Activated T-cell treated with anti-CD3 and anti-CD28 coated beads for 1 hour (primary cell): ENCODE measurements at places on chromosomes 7 and 10.

GRCh38 chr10:7406712-7407333 is 4.0 kb downstream of the SFMBT2 start:
- DNase-seq, result no peak

DNA sequence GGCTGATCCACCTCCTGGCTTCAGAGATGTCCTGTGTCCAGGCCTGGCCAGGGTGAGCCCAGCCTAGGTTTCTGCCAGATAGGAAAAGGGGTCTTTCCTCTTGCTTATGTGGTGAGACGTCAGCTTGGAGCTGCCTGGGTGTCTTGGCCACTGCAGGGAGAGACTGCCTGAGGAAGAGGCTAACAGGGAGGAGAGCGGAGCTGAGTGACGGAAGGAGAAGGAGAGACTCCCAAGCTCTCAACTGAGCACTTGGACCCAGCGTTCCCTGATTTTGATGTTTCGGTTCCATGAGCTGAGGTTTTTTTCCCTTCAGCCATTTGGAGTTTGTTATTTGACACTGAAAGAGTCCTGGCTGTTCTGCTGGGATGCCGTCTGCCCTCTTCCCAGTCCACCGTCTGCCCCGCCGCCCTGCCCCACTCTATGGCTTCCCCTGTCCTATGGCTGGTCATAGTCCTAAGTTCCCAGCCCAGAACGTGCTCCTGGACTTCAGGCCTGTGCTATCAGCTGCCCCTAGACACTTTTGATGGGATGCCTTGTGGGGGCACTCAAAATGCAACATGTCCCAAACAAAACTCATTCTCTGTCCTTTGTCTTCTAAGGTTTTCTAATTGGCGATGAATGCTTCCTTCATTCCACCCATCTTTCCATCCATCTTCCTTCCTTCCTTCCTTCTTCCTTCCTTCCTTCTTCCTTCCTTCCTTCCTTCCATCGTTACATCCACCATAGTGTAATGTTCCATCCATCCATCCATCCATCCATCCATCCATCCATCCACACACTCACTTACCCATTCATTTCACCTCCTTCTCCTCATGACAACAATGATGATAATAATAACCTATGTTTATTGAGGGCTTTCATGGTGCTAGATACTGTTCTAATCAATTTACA is 20.3 kb upstream of the PCBD1 start:
- no peak for DNase-seq

GRCh38 chr7:111224354-111225231 is 133.7 kb downstream of the LRRN3 start:
- DNase-seq, result no peak

- DNase-seq, result no peak
Observed at GRCh38 chr7:44534087-44534486, 7.0 kb downstream of the NPC1L1 start.

DNA sequence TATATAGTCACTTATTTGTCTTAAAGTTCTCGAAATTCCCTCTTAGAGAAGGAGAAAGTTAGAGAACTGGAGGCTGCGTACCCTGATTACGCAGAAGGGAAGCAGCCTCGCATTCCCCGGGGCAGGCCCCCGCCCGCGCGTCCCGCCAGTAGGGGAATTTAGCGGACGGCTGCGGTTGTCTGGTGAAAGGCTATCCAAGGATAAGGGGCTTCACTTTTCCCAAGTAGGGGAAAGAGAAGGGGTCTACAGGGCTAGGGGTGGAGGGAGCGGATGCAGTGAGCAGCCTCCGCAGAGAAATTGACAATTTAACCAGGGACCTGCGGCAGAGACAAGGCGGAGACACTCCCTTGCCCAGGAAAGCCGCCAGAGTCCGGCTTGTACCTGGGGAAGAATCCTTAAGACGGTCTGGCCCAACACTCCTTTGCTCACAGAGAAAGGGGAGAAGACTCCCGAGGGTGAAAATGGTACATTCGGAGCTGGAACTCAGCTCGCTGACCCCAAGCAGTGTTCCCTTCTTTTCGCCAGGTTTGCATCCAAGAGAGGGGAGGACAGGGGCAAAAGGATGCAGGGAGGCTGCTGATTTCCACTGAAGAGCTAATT is 994 bp upstream of the MAGI2 start:
- DNase-seq, result no peak

DNA sequence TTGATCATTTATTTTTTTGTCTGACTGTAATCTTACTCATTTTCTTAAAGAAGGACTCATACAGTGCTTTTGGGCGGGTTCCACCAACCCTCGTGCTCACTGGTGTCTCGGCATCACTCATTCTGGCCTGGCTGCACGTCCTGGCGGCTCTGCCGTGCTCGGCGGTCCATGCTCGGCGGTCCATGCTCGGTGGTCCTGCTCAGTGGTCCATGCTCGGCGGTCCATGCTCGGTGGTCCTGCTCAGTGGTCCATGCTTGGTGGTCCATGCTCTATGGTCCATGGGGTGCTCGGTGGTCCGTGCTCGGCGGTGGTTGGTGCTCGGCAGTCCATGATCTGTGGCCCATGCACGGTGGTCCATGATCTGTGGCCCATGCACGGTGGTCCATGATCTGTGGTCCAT is 72.5 kb downstream of the WDR37 start:
- no peak for DNase-seq

- DNase-seq, result no peak
Observed at GRCh38 chr10:92124020-92124419, 166.9 kb downstream of the CPEB3 start.

GRCh38 chr10:96890172-96890513 is 58.0 kb downstream of the LCOR start:
- no peak for DNase-seq
